ENCODE measurements at places on chromosomes 5 and 9.

- DNase-seq: no peak
Measured at GRCh38 chr5:136679233-136679632, 313.9 kb upstream of the TRPC7 start.

DNA sequence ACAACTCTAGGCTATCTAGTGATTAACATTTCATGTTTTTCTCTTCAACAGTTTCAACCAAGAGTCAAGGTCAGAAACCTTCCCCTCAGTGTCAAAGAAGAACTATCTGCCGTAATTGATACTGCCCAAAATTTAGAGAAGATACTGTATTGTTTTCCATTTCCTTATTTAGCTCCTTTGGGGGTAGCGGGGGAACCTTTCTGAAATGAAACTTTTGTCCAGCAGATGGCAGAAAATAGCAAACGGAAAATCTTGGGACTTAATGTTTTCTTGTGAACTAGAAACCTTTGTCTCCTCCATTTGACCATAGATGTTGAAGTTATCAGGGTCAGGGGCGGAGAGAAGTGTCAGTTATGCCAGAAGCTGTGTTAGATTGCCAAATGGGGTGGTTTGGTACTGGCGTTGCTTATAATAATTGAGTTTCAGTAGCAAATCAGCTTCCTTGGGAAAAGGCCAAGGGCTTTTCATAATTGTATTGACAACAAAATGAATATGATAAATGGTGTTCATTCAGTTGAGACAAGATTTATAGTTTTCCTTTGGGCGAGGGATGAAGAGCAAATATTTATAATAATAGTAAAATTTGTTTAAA lies 101.7 kb upstream of the TLX3 start:
- DNase-seq: no peak

- DNase-seq: no peak
Measured at GRCh38 chr9:37404590-37404989, 17.9 kb upstream of the GRHPR start.

- no peak for DNase-seq
Measured at GRCh38 chr5:73899055-73899454, 273.1 kb downstream of the ARHGEF28 start.

- no peak for DNase-seq
Measured at GRCh38 chr5:55356896-55357295, 49.1 kb downstream of the MTREX start.

- no peak for DNase-seq
Measured at GRCh38 chr5:127645300-127645726, 3.6 kb upstream of the CTXN3 start.

GRCh38 chr9:137454145-137454596 lies 5.0 kb downstream of the NSMF start:
- no peak for DNase-seq

GRCh38 chr9:129290606-129291005 lies 112.5 kb upstream of the IER5L start:
- DNase-seq: no peak

All from kidney epithelial cell (primary cell).